CD4-positive, alpha-beta T cell treated with Interleukin-17A for 1 hour (primary cell): ENCODE measurements at places on chromosomes 5 and 9.

- no peak for DNase-seq
These were observed 123.3 kb upstream of the MVB12B start for GRCh38 chr9:126203313-126203712.

DNA sequence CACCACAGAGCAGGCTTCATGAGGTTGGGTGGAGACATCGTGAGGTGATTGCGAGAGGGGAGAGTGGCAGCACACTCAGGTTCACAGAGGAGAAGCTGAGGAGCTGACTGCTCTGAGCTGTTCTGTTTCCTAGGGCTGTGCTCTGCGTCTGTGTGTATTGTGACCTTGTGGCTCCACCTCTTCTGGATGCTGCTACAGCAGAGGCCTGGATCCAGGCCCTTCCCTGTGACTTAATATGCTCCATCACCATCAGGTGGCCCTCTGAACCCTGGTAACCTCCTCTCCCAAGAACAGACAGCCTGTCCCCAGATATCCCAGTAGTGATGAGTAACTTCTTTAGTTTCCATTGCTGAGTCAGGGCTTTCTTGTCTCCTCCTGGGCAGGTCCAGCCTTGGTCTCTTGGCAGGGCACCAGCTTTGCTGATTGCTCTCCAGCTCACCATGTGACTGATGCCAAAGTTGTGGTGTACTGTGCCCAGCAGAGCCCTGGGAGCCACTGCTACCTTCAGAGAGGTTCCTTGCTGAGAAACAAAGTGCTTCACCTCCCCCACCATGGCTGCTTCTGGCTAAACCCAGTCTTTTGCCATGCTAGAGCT is 212.8 kb upstream of the CHD1 start:
- no peak for DNase-seq

DNA sequence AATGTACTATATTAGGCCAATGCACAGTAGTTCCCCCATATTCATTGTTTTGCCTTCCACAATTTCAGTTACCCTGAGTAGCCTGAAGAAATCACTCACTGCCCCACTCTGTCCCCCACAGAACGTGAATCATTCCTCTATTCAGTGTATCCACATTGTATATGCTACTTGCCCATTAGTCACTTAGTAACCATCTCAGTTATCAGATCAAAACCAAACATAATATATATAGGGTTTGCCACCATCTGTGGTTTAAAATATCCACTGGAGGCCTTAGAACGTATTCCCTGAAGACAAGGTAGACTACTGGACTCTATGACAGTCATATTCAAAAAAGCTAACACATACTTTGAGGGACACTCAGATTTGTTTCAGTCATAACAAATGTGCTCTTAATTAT is 465.7 kb upstream of the RGMB start:
- DNase-seq, result no peak

- no peak for DNase-seq
These were observed 536.5 kb upstream of the CDH10 start for GRCh38 chr5:25181249-25181648.

DNA sequence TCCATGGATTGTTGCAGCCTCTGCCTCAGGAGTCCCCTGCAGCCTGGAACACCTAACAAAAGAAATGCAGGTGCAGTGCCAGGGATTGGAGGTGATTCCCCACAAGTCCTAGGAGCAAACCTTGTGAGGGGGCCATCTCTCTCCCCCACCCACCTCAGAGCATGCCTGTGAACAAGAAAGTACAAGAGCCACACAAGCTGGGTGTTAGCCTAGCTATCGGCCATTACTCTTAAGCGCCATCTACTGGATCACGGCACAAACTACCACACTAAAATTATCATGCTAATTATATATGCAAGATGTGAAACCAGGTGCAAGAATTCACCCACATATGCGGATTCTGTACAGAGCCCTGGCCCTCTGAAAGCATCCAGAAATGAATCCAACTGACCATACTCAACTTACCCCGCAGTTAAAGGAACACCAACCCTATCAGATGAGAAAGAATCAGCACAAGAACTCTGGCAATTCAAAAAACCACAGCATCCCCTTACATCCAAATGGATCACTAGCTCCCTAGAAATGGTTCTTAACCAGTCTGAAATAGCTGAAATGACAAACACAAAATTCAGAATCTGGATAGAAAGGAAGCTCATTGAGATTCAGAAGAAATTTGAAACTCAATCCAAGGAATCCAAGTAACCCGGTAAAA is 16.5 kb upstream of the PRSS3 start:
- peak; percentile 67 for DNase-seq

- DNase-seq, result no peak
These were observed 436.1 kb downstream of the CDH10 start for GRCh38 chr5:24208686-24209106.

DNA sequence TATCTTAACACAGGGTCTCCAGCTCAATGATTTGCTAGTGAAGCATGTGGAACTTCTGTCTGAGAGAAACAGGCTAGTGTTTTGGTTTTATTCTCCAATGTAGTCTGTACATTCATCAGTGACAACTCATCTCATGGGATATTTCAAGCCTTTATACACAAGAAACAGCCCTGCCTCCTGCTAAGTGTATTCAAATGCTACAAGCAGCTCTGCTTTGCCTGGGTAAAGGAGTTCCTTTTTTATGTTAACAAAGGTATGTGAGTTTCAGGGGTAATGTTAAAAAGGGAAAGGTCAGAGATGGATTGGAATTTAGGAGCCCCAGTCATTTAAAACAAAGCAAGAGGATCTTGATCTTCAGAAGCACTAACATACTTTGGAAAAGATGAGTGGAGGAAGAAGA is 498.7 kb downstream of the ISL1 start:
- no peak for DNase-seq

GRCh38 chr9:126170286-126170823 is 156.3 kb upstream of the MVB12B start:
- DNase-seq, result no peak

DNA sequence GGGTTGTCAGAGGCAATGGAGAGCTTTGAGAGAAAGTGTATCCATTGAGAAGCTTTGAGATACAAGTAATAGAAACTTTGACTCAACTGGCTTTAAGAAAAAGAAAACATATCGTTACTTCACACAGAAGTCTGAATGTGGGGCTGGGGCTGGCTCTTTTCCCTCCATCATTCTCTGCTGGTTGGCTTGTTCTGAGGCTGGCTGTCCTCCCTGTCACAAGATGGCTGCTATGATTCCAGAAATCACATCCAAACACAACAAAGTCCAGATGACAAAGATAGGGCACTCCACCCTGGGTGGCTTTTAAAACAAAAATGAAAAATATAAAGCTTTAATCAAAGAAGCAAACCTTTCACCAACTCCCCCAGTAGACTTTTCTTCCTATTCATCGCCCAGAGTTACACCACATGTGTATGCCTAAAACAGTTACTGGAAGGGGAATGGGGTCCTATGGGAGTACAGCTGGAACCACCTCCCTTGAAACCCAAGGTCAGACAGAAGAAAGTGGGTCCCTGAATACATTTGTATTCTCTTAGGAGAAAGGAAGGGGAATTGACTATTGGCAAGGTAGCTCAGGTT is 284.3 kb downstream of the GAS1 start:
- DNase-seq, result no peak

DNA sequence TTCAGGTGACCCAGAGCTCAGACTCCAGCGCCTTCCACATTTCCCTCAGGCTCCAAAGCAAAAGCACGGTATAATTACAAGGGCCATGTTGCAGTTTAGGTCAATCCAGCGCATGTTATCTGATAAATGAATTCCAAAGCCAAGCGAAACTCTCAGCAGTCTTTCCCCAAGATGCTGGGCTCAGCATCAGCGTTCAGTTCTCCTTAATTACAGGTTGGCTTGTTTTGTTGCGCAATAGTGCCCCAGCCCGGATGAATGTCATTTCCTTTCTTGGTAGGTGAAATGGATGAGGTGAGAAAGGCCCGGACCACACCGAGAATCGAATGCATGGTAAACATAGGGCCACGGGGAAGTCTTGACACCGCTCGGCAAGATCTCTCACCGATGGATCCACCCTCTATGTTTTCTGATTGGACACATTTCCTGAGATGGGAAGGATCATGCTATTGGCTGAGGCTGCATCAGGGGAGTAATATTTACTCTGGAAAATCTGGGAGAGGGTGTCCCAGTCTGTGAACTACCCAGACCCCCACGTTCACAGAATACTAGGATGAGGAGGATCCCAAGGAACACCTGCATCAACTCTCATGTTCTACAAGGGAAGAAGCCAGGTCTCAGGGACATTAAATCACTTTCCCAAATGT is 221.2 kb upstream of the ANKRD55 start:
- peak; percentile 11 for DNase-seq

GRCh38 chr5:10645146-10645545 is 81.3 kb downstream of the ANKRD33B start:
- no peak for DNase-seq

- no peak for DNase-seq
These were observed 1.9 kb upstream of the PAEP start for GRCh38 chr9:135559606-135560005.
